ENCODE measurements at places on chromosomes 7 and 10.

GRCh38 chr10:131977323-131978096 is 4.2 kb downstream of the BNIP3 start:
- no peak for DNase-seq

- no peak for DNase-seq
Measured at GRCh38 chr10:120607016-120607709, 150.1 kb downstream of the PLPP4 start.

- DNase-seq, result no peak
Measured at GRCh38 chr7:26199301-26200037, 1.1 kb downstream of the HNRNPA2B1 start.

DNA sequence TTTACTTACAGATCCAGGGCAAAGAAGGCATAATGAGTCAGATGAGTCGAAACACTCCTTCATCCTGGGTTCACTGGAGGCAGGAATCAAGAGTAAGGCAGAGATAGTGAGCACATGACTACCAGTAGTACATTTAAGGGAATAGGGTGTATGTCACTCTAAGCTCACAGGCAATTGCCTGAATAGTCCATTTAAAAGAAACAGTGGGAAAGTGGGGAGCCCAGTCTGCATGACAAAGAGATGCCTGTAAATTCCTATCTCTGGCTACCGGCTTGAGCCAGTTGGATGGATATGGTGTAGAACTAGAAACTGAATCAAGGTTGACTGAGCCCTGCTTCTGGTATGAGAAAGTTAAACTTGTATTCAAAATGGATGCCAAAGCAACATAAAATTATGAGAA is 861.5 kb upstream of the ZWINT start:
- DNase-seq, result no peak

- no peak for DNase-seq
Measured at GRCh38 chr10:34193931-34194626, 621.0 kb downstream of the PARD3 start.

- no peak for DNase-seq
Measured at GRCh38 chr10:108037061-108037460, 872.6 kb upstream of the SORCS1 start.

DNA sequence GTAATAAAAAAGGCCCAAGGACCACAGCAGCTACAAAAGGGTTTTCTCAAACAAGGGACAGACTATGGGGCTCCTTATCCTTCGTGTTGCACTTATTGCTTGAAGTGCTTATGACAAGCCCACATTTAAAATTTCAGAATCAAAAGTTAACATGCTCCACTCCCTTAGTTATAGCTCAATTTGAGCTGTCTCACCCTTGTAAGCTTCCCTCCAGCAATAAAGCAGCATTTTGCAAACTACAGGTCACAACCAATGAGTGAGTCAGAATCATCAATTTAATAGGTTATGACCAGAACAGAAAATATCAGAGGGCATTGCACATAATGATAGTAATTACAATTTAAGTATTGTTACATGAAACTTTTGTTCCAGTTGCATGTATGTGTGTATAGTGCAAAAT is 53.0 kb downstream of the IMMP2L start:
- DNase-seq, result no peak

DNA sequence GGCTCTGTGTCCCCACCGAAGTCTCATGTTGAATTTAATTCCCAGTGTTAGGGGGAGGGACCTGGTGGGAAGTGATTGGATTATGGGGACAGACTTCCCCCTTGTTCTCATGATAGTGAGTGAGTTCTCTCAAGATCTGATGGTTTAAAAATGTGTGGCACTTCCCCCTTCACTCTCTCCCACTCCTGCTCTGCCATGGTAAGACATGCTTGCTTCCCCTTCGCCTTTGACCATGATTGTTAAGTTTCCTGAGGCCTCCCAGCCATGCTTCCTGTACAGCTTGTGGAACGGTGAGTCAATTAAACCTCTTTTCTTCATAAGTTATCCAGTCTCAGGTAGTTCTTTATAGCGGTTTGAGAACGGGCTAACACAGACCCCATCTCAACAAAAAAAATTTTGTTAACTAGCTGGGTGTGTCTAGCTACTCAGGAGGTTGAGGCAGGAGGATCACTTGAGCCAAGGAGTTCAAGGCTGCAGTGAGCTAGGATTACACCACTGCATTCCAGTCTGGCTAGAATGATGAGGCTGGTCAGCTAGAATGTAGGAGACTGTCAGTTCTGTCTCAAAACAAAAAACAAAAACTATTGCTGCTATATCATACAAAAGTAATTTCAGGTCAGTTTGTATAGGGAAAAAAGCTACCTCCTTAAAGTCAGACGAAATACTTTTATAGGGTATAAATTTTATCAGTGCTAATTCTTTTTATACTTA is 57.7 kb downstream of the ATAD1 start:
- no peak for DNase-seq

- no peak for DNase-seq
Measured at GRCh38 chr10:100987685-100988049, 324 bp downstream of the TWNK start.

GRCh38 chr10:35723059-35723458 is 81.0 kb upstream of the FZD8 start:
- DNase-seq, result no peak

DNA sequence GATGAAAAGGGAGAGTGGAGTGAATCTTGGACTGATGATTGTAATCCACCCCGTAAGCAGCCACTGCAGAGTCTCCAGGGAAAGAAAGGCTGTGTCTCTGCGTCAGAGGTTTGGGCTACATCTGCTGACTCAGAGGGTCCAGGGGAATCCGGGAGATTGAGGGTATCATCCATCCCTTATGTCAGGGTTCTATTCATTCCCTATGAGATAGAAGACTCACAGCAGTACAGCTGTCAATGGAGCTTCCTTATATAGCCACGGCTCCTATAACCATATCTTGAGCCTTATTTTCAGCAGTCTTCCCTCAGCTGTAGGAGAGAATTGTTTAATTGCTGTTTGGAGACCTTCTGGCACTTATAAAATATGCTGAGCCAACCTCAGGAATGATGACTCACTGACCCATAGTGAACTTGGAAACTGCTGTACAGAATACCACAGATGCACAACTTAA is 558.2 kb upstream of the PFKP start:
- DNase-seq, result no peak

DNA sequence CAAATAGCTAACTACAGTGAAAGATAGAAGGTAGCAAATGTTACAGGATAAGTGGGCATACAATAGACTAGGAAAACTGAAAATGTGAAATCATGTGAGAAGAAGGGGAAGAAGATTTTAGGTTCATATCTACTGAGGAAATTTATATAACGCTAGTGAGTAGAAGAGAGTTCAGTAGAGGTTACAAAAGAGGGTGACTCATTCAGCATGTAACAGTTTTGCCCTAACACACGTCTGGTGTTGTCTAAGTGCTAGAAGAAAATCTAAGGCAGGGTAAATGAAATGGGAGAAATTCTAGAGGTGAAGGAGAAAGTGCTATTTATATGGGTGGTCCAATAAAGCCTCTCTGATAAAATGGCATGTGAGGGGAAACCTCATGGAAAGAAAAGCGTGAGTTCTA is 731.4 kb upstream of the POT1 start:
- DNase-seq, result no peak
